Eye (tissue), 1 donor: ENCODE measurements at places on chromosomes 3 and 15.

GRCh38 chr15:101198800-101199199, 53.0 kb downstream of the CHSY1 start:
- no peak for DNase-seq

- DNase-seq, result no peak
Measured at GRCh38 chr3:100257586-100257985, 3.2 kb upstream of the TBC1D23 start.

DNA sequence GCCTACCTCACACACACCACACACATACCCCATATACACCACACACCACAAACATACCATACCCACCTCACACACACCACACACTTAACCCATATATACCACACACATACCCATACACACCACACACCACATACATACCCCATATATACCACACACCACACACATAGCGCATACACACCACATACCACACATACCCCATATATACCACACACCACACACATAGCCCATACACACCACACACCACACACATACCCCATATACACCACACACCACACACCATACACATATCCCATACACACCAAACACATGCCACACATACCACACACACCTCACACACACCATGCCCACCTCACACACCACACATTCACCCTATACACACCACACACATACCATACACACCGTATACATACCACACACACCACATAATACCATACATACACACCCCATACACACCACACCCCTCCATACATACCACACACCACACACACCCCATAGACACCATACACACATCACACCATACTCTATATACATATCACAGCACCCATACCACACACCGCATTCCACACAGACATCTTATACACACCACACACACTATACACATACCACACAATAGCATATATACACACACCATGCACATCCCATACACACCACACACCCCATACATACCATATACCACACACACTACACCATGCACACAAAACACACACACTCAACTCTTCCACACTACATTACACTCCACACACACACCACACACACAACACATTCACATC, 29.5 kb downstream of the APBA2 start:
- no peak for DNase-seq

- DNase-seq, result peak; percentile 79
Measured at GRCh38 chr15:58064980-58065444, 499 bp downstream of the ALDH1A2 start.

DNA sequence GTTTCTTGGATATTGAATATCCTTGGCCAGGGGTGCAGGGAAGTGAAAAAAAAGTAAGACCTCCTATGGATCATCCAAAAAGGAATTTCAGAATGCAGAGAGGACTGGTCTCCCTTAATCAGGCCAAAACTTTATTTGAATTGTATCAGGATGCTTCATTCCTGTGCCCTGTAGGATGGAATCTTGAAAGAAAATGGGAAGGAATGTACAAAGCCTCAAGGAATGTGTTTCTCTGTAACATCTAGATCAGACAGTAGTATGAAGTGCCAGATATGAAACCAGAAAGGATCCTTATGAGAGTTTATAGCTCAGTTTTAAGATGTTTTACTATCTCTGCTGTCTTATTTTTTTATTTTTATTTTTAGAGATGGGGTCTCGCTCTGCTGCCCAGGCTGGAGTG, 6.5 kb upstream of the GSK3B start:
- DNase-seq, result no peak

- DNase-seq, result no peak
Measured at GRCh38 chr15:70589221-70589620, 174.1 kb downstream of the UACA start.

DNA sequence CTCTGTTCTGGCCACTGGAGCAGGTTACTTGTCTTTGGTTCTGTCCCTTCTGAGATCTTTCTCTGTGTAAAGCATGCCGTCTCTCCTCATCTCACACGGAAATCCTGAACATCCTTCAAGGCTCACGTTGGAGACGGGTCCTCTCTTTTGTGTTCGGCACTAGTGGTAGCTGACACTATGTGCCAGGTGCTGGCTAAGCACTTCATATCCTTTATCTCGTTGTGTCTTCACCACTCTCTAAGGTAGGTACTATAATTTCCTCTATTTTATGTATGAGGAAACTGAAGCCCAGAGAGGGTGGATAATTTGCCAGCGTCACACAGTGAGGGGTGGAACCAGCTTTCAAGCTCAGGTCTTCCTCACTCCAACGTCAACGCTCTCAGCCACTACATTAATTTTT, 1.2 kb downstream of the IFT122 start:
- DNase-seq, result no peak

GRCh38 chr3:100879195-100879810, 113.9 kb downstream of the ABI3BP start:
- no peak for DNase-seq

GRCh38 chr15:56411122-56411749, 46.0 kb downstream of the TEX9 start:
- DNase-seq, result no peak

DNA sequence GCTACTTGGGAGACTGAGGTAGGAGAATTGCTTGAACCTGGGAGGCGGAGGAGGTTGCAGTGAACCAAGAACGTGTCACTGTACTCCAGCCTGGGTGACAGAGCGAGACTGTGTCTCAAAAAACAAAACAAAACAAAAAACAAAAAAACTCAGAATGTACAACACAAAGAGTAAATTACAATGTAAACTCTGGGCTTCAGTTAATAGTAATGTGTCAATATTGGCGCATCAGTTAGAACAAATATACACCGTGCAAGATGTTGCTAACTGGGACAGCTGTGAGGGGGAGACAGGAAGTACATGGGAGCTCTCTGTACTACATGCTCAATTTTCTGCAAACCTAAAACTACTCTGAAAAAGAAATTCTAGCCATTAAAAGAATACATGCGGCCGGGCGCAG, 23.5 kb upstream of the TRPM1 start:
- DNase-seq, result no peak
